ENCODE measurements at places on chromosomes 13 and 19.

GRCh38 chr13:45538382-45538781 is 73.6 kb downstream of the COG3 start:
- DNase-seq, result no peak

GRCh38 chr19:10812902-10813404 is 23.1 kb downstream of the TMED1 start:
- DNase-seq, result peak; percentile 86

GRCh38 chr13:105960326-105960725 is 575.1 kb downstream of the EFNB2 start:
- DNase-seq, result no peak

DNA sequence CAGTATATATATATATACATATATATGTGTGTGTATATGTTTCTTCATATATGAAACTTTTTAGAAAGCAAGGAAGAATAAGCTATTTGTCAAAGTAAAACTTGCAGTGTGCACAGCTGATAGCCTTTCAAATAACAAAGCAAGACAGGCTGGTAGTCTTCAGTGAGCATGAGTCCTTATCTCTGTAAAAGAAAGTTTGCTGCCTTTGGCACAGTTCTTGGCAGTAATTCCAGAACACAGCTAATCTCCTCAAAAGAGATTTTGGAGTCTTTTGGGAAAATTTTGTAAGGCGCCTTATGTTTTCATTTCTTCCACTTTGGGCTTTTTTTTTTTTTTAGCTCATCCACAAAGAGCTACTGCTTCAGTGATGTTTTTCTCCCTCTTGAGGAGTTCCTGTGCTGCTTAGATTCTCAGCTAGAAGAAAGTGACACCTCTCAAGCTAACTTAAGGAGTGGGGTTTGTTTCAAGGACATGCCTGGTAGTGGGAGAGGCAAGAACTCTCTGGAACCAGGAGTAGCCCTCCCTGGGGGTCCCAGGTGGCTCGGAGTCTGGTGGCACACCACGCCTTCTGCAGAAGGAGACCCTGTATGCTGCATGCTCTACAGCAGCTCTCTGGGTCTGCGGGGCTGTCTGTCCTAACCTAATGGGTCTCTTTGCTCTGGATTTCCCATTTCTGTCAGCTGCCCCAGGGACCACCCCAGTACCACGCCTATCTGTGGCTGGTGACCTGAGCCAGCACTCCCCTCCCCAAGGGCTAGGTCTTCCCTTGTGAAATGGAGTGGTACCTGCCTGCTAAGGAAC is 58.8 kb downstream of the TNFRSF19 start:
- no peak for DNase-seq

DNA sequence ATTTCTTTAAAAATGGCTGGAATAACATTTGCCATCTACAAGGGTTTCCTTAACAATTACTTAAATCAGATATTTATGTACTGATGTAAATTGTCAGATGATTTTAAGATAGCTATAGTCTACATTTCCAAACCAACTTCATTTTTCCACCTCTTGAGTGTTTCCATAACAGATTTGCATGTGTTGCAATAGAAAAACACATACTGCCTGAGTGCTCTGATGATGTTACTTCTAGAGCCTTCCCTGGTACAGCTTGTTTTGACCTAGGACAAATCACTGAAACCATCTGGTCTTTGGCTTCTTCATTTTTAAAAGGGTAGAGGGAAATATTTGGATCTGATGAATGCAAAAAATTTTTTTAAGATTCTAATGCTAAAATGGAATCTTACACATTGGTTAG is 245.9 kb downstream of the PCDH9 start:
- no peak for DNase-seq

- DNase-seq, result no peak
These were observed 1.7 kb downstream of the PCDH8 start for GRCh38 chr13:52846567-52847321.

- no peak for DNase-seq
These were observed 361.9 kb upstream of the GPC6 start for GRCh38 chr13:92864584-92865284.

DNA sequence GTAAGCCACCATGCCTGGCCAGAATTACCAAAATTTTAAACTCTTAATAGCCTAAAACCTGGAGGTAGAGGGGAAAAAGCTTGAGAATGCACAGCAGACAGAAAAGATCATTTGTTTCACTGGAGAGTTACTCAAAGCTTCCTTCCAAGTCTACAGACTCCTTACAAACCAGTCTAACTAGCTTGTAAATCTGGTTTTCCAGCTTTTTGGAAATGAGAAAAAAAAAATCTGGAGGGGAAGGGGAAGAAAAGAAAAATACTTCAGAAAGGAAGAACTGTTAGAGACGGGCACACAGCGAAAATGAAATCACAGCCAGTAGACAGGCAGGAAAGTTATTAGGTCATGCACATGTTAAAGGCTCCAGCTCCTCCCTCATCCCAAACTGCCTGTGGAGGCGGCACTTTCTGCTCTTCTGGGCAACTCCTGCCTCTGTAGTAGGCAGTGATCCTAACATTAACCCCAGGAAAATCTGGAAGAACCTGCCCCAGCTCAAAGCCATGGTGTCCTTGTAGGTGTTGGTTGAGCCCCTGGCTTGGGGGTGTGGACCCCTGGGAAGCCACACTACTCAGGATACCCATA is 17.3 kb downstream of the PARP4 start:
- DNase-seq, result no peak

GRCh38 chr19:44809577-44810233 is 802 bp downstream of the BCAM start:
- DNase-seq, result no peak

DNA sequence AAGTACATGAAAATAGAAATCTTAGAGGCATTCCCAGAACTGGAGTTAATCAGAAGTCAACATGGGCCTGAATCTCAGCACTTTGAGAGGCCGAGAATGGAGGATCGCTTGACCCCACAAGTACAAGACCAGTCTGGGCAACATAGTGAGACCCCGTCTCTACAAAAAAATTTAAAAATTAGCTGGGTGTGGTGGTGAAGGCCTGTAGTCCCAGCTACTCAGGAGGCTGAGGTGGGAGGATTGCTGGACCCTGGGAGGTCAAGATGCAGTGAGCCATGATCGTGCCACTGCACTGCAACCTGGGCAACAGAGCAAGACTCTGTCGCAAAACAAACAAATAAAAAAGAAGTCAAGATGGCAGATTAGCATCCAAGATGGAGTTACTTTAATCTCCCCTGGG is 8.5 kb downstream of the IFNL2 start:
- DNase-seq, result no peak

DNA sequence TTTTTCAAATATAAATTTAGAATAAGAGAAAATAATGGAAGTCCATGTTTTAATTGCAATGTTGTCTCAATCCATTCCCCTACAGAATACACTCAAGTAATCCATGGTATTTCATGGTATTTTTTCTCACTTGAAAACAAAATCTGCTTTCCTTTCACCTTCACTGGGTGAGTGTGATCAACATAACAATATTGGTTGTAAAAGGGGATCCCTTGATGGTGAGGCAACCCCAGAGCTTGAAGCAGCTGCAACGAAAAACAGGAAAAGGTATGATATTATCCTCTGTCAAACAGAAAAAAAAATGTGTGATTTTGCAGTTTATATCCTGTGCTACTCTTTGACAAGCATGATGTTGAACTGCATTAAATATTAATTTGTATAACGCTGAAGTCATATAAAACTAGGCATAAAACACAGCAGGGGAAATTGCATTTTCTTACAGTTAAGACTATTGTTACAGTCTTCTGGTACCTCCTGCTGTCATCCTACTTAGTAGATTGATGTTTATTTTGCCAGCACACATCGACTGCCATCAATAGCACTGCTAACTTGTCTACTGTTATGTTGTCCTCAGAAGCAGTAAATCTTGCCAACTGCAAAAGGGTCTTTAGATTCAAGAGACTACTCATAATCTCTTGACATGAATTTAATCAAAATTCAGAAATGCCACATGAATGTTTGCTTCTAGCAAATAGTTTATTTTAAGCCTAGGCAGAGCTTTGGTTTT is 373.1 kb upstream of the MIR17HG start:
- no peak for DNase-seq

DNA sequence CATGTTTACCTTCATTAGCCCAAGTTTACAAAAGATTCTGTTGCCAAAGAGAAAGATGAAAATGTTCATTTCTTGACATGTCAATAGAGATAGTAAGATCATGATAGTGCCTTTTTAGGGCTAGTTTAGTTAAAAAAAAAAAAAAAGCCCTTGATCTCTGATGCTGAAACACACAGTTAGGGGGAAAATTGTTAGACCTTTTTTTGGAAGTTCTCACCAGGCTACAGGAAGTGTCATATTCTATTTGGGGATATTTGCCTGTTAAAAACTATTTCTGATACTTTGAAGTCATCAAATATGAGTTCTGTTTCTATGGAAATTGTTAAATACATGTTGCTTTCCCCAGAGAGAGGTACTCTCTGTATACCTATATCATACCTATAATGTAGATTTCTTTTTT is 21.6 kb downstream of the SLAIN1 start:
- no peak for DNase-seq

DNA sequence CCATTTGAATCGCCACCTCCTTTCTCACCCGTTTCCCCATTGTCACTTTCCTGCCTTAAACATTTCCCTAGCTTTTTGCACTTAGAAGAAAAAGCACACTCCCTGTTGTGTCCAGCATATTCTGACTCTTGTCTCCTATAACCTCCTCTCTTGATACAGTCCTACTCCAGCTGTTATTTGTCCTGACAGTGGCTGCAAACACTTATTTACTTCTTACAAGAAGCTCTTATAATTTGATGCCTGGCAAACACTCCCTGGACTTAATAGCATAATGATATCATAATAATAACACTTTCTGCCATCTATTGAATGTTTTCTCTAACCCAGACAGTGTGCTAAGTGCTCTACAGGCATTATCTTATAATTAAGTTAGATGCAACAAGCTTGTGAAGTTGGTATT is 76.6 kb downstream of the DGKH start:
- no peak for DNase-seq

DNA sequence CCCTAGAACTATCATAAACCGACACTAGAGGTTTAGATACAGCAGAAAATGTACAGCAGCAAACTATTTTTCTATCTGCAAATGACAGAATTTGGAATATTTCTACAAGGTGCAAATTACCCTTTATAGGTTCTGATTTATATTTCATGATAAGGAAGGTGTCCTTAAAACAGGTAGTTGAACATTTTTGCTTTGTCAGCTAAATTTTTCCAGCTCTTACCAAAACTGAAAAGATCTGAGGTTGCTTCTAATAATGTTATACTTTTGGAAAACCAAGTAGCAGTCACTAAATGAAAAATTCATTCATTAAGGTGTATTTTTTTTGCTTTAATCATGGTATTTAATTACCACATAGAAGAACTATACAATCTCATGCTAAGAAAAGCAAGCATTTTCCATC is 9.0 kb downstream of the SHISA2 start:
- no peak for DNase-seq

- DNase-seq, result no peak
These were observed 68.0 kb upstream of the GPR183 start for GRCh38 chr13:99374994-99375737.
